NCI-H1694 (cell line): ENCODE measurements at places on chromosomes 5 and 9.

GRCh38 chr5:34735491-34736426 lies 79.6 kb downstream of the RAI14 start:
- no peak for DNase-seq

- no peak for DNase-seq
These were observed 226.5 kb upstream of the GLRA1 start for GRCh38 chr5:152151113-152151512.

- no peak for DNase-seq
These were observed 233.0 kb upstream of the RPS23 start for GRCh38 chr5:82511134-82511533.

DNA sequence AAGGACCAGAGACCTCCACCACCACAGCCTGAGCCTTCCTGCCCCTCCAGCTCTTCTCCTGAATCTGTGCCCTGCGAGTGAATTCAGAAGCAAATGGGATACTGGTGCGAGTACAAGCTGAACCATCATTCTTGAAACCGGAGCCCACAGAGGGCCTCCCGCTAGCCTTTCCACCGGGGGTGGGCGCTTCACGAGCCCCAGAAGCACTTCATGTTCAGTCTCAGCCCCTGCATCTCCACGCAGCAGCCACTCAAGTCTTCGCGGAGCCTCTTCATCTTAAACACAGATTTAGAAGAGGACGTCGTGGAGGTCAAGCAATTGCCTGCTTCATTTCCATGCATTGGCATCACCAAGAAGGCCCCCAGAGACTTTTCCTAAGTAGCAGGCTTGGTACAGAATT lies 26.0 kb upstream of the OLFM1 start:
- no peak for DNase-seq

DNA sequence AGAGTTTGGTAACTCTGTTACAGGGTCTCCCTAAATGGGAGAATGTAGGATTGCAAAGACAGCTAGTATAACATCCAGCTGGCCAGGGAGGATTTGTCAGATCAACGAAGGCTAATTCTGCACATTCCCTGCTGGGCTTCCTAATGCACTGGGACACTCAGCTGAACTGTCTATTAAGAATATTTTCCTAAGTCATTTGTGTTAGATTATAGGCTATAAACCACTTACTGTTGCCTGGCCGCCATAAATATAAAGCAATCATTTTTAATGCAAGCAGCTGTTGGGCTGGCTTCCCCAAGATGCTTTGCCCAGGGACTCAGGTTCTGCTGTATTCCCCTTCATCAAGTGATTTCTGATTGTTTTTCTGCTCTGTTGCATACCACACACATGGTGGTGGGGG lies 35.3 kb upstream of the SLIT3 start:
- no peak for DNase-seq

GRCh38 chr9:9352877-9353481 lies 1259.8 kb downstream of the PTPRD start:
- DNase-seq, result peak; percentile 3

- DNase-seq, result no peak
These were observed 164.7 kb downstream of the ADAMTSL1 start for GRCh38 chr9:18638371-18639249.

- no peak for DNase-seq
These were observed 39.4 kb downstream of the MED27 start for GRCh38 chr9:132040246-132040645.

- DNase-seq, result no peak
These were observed 10.6 kb downstream of the SPINK4 start for GRCh38 chr9:33250458-33250995.

- no peak for DNase-seq
These were observed 1417.0 kb upstream of the ACO1 start for GRCh38 chr9:30967476-30967875.

GRCh38 chr5:38414348-38414747 lies 142.1 kb downstream of the LIFR start:
- DNase-seq, result no peak

DNA sequence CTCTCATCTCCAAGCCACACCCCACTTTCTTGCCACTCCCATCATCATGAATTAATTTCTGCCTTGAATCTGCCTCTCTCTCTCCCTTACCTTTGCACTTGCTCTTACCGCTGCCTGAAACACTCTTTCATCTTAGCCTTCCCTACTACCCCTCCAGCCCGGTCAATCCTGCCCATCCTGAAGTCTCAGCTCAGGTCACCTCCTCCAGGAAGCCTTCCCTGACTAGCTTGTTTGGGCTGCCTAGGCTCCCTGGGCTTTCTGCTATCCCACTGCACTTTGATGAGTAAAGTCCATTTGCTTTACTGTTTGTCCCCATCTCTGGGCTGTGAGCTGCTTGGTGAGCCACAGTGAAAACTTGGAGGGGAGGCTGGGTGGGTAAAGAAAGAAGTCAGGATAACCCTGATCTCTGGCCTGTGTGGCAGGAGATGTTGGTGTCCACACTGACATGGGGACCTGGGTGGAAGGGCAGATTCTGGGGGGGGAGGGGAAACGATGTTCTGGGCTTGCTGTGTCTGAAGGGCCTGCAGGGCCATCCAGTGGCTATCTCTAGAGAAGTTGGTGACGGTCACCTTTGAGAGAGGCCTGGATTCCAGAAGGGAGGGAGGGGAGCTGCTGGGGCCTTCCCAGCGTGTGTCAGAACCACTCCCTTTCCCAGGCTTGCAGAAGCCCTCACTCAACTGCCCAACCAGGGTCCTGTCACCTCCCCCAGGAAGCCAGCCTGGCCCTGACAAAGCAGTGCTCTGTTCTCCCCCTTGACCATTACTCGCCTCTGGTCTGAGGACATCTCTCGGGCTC lies 75.0 kb upstream of the DAB2IP start:
- no peak for DNase-seq

GRCh38 chr5:170361616-170362015 lies 27.6 kb downstream of the KCNMB1 start:
- no peak for DNase-seq

GRCh38 chr5:149935431-149935901 lies 9.1 kb downstream of the PDE6A start:
- DNase-seq, result no peak

DNA sequence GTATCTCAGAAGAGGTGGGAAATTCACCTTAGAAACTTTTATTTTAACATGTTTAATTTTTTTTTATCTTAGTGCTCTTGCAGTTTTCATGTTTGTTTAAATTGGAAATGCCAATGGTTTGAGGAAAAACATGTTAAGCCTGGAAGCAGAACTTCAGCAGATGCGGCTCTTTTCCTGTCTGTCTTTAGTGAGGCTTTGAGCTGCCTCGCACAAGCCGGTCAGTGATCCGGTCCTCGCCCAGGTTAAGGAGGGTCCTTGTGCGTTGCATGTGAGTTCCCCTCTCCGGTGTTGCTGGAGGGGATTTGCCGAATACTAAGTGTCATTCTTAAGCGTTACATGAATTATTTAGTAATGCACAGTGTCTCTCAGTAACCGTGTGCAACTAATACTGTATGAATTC lies 9.4 kb upstream of the PLEKHG4B start:
- no peak for DNase-seq

GRCh38 chr5:18491349-18491748 lies 857.1 kb downstream of the TAF11L14 start:
- DNase-seq, result no peak

DNA sequence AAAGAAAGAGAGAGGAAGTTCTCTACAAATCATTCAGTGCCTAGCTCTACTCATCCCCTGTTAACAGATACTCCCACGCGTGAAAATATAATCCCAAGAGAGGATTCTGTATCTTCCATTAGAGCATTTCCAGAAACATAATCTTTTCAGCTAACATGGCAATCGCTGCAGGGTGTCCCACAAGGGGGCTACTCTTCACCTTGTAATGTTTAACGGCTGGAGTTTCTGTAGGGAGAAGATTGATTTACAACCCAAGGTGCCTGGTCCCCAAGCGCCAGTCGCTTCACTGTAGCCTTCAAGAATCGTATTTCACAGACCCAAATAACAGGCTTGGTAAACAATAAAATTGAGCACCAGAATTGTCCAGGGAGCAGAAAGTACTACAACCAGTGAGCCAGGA lies 318.7 kb downstream of the TLE1 start:
- no peak for DNase-seq

- no peak for DNase-seq
These were observed 232.8 kb downstream of the DOCK8 start for GRCh38 chr9:447230-448025.

DNA sequence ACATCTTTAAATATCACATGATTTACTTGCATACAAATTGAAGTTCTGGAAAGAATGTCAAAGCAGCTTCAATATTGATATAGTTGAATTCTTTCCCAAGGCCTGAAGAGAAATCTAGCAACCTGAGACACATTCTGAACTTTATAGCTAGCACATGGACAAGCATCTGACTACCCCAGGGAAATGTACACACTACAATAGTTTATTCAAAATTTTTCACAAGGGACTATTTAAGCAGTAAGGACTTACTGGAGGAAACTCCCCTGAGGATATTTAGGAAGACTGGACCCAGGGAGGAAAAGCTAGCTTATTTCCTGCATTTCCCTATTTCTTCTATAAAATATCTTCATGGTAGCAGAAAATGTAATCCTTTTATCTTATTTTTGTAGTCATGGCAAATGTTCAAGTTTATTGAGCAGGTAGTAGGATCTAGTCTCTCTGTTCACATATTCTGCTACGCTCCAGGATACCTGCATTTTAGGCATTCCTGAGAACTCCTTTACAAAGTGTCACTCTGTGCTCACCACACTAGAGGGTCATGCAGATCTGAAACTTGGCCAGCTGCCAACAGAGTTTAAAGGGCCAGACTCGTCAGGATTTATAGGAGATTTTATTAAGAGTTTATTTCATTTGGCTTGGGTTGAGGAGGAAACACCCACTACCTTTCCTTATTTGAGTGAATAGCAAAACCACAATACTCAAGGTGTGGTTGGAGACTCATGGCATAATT lies 348.4 kb upstream of the FTMT start:
- no peak for DNase-seq

DNA sequence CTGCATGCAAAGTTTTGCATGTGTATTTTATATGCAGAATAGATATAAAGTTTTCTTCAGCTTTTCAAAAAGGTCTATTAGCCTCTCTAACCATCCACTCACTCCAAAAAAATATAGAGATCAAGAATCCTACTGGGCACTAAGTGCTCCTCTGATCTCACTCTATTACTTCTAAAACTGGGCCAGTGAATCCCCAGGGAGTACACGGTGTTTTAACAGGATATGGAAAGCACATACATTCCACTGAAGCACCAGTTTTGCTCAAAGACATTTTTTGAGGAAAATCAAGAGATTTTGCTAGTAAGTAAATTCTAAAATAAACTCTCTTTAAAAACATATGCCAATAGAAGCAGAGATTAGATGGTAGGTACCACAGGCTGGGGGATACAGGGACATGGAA lies 95.2 kb downstream of the DEPDC1B start:
- DNase-seq, result no peak

DNA sequence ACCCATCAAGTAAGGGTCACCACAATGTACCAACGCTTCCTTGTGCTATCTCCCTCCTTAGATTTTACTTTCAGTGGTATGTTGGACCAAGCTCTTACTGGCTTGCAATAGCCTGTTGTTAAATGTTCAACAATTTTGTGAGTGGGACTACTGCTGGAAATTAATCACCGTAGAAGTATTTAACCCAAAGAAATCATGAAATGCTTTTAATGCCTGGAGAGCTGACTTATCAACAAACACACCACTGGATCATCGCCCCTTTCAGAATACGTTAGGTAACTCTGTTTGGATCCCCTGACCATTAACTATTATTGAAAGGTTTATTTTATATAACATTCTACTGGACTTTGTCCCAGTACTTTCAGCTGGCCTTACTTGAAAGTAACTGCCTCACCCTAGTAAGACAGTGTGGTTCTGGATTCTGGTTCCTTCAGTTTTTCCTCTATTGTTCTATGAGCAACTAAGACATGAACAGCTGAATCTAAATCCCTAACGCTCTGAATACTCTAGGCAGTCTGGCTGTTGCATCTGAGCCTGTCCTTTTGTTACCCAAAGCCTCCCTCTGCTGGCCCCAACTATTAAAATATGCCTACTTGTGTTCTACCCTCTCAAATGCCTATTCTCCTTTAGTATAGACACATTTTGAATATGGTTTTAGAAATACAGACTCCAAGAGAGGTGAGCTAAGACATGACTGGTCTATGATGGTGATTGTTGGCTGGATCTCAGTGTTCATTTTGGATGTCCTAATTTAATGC lies 1203.4 kb upstream of the DMAC1 start:
- DNase-seq, result peak; percentile 2

DNA sequence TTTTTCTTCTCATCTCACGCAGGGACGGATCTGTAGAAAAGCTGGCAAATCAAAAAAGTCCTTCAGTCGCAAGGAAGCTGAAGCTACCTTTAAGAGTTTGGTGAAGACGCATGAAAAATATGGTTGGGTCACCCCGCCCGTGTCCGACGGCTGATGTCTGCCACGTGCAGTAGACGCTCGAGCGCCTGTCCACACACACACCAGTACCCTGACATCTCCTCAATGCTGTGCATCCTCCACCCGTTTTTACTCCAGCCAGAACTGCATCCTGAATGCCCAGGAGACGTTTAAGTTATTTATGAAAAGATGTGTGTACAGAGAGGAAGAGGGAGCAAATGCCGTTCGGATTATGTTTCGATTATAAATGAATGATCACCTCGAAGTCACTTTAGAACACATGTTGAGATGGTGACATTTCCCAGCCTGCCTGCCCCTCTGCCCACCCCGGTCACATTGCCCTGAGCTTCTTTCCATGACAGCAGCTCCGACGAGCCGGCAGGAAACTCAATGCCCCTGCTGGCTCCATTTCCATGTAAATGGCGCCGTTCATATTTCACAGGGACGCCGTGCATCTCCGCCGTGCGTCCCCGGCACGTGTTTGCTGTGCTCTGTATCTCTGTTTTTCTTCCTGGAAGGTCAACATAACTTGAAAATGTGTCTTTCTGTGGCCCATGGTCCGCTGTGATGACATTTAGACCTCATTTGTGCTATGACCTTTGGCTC lies 42.7 kb downstream of the UBE2QL1 start:
- DNase-seq, result no peak

DNA sequence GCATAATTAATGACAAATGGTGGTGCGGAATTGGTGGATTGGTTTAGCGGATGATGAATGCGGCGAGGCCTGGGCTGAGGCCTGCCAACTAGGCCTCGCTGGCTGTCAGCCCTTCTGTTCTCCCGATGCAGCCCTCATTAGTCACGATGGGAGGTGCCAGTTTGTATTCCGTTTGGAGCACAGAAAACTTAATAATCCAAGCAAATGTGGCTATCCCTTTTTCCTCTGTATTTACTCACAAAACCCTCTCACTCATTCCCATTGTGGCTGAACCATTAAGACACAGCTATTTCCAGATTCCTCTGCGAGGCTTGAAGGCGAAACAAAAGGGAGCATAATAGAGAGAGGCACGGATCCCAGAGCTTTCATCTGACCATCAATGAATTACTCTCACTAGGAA lies 114.3 kb downstream of the MVB12B start:
- peak; percentile 76 for DNase-seq

DNA sequence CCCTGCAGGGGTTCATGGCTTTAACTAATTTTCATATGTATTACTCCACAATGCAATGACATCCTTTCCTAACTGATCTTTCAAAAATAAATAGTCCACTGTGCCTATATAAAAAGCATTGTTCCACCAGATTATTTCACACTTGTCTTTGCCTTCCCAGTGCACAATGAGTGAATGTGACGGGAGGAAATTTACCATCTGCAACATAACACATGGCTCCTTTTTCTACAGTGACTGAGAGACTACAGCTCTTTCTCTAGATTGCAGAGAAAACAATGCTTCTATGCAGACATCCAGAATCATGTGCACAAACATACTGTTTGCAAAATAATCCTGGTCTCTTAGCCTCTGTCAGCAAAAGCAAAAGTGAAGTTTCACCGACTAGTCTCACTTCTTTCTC lies 483.7 kb upstream of the PIK3R1 start:
- DNase-seq, result no peak

- DNase-seq, result no peak
These were observed 173.8 kb downstream of the PTPRD start for GRCh38 chr9:10438955-10439354.

- no peak for DNase-seq
These were observed 326.5 kb downstream of the CAAP1 start for GRCh38 chr9:26566141-26566540.
